ENCODE measurements at places on chromosomes 3 and 15.

DNA sequence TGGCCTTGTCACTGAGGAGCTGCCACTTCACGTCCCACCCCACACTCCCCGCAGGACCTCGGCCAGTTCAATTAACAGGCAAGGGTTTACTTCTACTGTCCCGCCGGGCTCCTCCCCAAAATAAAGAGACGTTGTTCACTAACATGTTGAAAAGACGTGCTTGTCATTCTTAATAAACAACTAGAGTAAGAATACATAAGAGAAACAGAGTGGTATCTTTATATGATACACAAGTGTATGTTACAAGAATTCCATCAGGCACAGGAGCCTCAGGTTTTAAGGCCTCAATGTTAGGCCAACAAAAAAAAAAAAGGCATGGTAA lies 326 bp upstream of the IMPDH2 start:
- DNase-seq: no peak

GRCh38 chr3:154095832-154096421 lies 25.3 kb upstream of the ARHGEF26 start:
- no peak for DNase-seq

- DNase-seq: no peak
These were observed 205.9 kb upstream of the GBE1 start for GRCh38 chr3:81967393-81967792.

GRCh38 chr15:41387646-41388045 lies 14.7 kb downstream of the NDUFAF1 start:
- DNase-seq: no peak

DNA sequence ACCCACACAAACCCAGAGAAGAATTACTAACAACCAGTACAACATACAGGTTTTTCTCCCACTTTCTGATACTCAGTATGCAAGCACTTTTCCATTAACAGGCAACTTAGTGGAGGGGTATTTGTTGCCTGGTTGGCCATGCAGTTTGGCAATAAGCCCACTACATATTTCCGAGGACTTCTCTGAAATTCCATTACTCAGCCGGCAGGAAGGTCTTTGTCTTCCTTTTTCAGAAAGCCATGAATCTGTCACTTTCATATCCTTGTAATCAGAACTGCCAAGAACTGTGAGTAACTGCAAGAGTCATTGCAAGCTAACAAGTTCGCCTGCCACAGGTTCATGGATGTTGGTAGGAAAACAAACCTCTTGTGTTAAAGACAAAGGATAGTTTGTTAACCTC lies 422.3 kb upstream of the ROBO1 start:
- peak; percentile 77 for DNase-seq

- DNase-seq: no peak
These were observed 452 bp downstream of the BBX start for GRCh38 chr3:107523289-107523538.

- DNase-seq: no peak
These were observed 38.2 kb upstream of the GOLGA8B start for GRCh38 chr15:34621675-34622074.

DNA sequence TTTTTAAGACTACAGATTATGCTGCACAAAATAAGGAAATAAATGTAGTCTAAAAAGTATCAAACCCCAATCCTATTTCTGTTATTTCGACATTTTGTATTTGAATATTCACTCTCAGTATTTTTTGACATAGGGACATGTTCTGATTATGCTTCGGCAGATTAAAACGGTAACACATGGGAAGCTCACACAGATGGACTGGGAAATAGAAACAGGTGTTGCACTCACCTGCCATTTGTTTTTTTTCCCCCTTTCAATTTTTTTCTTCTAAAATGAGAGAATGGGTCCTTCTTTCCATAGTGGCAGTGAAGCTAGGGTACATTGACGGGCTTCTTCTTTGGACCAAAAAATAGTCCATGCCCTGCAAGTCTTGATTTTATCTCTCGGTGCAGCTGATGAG lies 163.1 kb downstream of the MYRIP start:
- no peak for DNase-seq

DNA sequence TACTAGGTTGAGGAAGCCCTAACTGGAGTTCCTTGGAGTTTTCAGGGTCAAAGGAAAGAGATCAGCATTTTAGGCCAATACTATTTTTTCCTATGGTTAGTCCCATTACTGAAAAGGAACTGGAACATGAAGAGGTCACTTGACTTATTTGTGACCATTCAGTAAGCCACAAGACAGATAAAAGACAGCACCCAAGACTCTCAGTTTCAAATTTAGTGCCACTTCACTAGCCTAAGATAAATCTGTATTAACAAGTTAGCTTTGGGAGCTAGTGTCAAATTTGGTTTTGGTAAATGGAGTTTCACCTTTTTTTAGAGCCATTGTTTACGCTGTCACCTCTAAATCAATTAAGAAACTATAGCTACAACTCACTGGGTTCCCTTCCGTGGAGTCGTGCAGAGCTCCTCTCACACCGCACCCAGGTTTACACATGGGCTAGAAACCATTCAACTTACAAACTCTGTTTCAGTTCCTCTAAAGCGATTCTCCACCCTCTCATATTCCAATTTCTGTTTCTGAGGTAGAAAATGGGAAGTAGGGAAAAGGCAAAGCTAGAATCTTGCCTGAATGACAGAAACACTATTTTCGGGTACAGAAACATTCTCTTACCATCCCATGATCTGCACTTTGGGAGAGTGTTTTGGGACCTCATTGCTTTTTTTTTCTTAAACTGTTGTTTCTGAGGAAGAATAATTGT lies 14.4 kb downstream of the CCDC32 start:
- DNase-seq: no peak
